ENCODE measurements at places on chromosomes 6 and 20.

DNA sequence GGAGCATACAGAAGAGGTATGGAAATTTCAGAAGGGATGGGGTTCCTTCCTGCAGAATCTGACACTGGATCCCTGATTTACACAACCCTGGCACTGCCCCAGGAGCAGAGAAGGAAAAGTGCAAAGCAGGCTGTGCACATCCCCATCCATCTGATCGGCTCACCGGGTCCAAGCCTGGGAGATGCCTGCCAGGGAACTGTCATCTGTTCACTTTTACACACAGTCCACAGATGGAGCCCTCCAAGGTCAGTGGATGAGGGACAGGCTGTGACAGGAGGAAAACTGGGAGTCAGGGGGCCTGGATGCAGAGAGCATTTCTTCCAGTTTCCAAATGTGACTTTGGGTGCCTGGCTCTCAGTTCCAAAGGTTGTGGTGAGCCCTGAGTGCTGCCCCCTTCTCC, 11.0 kb upstream of the SYNDIG1 start:
- DNase-seq = no peak

DNA sequence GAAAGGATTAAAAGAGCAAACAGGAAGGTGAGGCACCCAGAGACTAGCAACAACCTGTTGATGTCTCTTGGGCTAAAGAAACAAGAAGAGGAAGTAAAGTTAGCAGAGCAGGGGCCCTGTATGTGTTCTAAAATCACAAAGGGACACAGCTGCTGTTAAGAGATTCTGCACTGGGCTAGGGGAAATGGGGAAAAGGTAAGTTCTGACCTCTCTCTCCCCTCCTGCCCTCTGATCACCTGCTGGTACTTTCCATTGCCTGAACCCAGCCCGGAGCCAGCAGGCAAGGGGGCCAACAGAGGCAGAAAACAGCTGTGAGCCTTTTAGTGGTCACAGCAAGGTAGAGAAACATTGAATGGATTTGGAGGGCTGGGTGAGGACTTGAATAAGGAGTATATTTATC, 13.5 kb upstream of the CNR1 start:
- DNase-seq = no peak

GRCh38 chr20:63509088-63509564, 10.2 kb upstream of the EEF1A2 start:
- DNase-seq = no peak

- no peak for DNase-seq
These were observed 17.0 kb upstream of the TOP1 start for GRCh38 chr20:41011551-41012067.

- DNase-seq = no peak
These were observed 12.6 kb upstream of the ASCC3 start for GRCh38 chr6:100893743-100894142.

- DNase-seq = no peak
These were observed 54.3 kb downstream of the CD164 start for GRCh38 chr6:109327959-109328358.

- no peak for DNase-seq
These were observed 19.3 kb downstream of the SIRT5 start for GRCh38 chr6:13593720-13594119.
